ENCODE measurements at places on chromosomes 5 and 9. TPM values are rescaled to one million over a fixed set of nuclear protein-coding genes. Genes with fewer than 3 reads are reported as not detected.

MARCHF3 gene
- total RNA-seq: 59.3 TPM

DIRAS2 gene
- total RNA-seq: not detected

WNT8A gene
- total RNA-seq: not detected

GPX3 gene
- 3.8 TPM for total RNA-seq

PIP5K1B gene
- under 0.01 TPM for total RNA-seq

STPG3 gene
- total RNA-seq: not detected

NUTM2F gene
- not detected for total RNA-seq

KIF24 gene
- total RNA-seq: 2.4 TPM

PAX5 gene
- total RNA-seq: not detected

STK32A gene
- total RNA-seq: 0.38 TPM

RUSC2 gene
- total RNA-seq: 10.3 TPM

SH2D3C gene
- 62.1 TPM for total RNA-seq

SLC46A2 gene
- not detected for total RNA-seq

All from endothelial cell of coronary artery (primary cell).